ENCODE measurements at places on chromosomes 3 and 15.

GRCh38 chr15:31887246-31887645 is 143.1 kb upstream of the CHRNA7 start:
- DNase-seq: no peak

GRCh38 chr15:89448825-89449224 is 47.6 kb downstream of the RHCG start:
- no peak for DNase-seq

GRCh38 chr3:114867835-114868503 is 279.1 kb downstream of the ZBTB20 start:
- DNase-seq: no peak

GRCh38 chr15:34043813-34044212 is 4.8 kb upstream of the AVEN start:
- no peak for DNase-seq

GRCh38 chr3:112126511-112126911 is 6.5 kb downstream of the GCSAM start:
- no peak for DNase-seq

DNA sequence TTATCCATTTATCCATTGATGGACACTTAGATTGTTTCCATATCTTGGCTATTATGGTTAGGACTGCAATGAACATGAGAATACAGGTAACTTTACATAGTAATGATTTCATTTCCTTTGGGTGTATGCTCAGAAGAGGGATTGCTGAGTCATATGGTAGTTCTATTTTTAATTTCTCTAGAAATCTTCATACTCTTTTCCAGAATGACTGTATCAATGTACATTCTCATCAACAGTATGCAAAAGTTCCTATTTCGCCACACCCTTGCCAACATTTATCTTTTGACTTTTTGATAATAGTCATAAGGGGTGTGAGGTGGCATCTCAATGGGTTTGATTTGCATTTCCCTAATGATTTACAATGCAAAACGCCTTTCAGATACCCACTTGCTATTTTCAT is 6.2 kb upstream of the NIPA1 start:
- no peak for DNase-seq

GRCh38 chr3:94012185-94012584 is 16.2 kb downstream of the STX19 start:
- no peak for DNase-seq

- DNase-seq: no peak
Observed at GRCh38 chr3:38004415-38005075, 14.0 kb downstream of the VILL start.

- no peak for DNase-seq
Observed at GRCh38 chr3:12960497-12960896, 112.7 kb downstream of the IQSEC1 start.

DNA sequence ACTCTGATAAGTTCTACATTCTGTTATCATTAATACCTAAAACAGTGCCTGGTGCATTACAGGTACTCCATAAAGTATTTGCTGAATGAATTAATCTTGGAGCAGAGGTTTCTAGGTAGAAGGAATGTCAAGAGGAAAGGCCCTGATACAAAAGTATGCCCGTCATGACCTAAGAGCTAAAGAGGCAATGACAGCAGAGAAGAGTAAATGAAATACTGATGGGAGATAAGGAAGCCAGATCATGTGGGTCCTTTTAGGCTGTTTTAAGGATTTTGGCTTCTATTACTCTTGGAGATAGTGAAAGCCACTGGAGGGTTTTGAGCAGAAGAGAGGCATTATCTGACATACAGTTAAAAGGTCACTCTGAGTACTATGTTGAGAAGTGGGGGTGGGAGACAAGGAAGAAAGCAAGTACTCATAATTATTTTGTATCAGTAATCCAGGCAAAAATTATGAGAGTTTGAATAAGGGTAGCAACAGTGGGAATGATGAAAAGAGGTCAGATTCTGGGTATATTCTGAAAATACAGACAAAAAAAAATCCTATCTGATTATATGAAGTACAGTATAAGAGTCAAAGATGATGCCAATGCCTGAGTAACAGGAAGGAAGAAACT is 48.3 kb downstream of the DENND4A start:
- no peak for DNase-seq

DNA sequence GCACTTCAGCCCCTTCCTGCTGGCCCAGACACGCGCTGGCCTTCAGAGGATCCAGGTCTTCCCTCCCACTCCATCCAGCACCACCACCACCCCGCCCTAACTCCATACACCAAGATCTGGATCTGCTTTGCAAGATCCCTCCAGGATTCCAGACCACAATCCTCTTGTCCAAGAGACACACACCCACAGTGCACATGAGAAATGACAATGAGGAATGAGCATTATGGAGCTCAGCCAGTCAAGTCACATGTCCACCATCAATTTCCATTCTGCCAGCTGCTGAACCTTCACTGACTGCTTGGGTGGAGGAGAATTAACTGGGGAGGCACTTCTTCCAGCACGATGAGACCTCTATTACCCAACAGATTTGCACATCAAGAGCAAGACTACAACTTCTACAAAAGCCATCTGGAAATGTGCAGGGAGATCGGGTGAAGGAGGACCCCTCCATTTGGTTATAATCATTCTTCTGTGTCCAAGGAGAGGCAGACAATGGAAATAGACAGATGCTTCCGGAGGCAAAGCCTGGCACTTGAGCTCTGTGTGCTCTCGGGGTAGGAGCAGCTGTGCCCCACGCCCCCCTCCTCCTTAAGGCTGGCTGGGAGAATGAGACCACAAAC is 12.3 kb upstream of the SPATA12 start:
- no peak for DNase-seq

DNA sequence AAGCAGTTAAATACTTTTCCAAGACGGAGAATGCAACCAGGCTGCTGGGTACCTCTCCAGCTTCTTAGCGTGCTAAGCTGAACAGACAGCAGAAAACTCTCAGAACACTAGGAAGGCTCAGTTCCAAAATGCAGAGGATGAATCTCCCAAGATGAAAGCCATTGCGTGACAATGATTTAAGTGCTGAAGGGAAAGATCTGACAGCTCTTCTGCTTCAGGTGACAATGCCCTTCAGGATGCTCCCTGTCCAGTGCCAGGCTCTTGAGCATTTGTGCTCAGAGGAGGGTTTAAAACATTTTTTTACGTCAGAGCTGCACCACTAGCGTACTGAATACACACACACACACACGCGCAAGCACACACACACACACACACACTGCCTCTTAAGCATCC is 26.3 kb downstream of the ARHGEF3 start:
- DNase-seq: no peak

DNA sequence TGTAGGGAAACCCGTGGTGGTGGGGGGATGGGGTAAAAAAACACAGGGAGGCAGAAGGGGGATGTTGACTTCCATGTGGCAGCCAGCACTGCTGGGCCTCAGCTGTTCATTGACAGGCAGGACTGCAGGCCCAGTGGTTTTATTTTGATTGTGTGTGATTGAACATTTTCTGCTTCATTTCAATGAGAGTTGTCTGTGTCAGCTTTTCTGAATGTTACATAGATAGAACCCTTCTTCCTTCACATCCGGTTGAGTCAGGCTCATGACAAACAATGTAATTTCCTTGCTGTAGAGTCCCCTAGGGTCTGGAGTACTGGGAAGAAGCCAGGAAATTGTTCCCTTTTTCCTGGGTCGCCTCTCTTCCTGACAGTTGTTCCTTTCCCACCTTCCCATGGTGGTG is 8.2 kb upstream of the RPP25 start:
- DNase-seq: no peak

DNA sequence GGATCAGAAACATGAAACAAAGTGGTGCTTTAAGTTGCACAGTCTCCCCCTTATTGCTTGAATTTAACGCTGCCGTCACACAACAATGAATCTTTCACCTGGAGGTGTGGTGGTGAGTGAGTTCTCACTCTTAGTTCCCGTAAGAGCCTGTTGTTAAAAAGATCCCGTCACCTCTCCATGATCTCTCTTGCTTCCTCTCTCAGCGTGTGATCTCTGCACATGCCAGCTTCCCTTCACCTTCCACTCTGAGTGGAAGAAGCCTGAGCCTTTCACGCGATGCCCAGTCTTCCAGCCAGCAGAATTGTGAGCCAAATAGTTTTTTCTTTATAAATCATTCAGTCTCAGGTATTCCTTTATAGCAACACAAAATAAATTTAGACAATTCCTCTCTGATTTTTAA is 136.7 kb upstream of the CHL1 start:
- no peak for DNase-seq

- DNase-seq: peak; percentile 29
Observed at GRCh38 chr15:76185716-76186115, 125.6 kb downstream of the ETFA start.

- DNase-seq: no peak
Observed at GRCh38 chr3:73674280-73674679, 49.5 kb upstream of the PDZRN3 start.

GRCh38 chr15:67724691-67725375 is 100.5 kb upstream of the SKOR1 start:
- no peak for DNase-seq

GRCh38 chr3:48931944-48932580 is 13.4 kb downstream of the ARIH2 start:
- DNase-seq: no peak

DNA sequence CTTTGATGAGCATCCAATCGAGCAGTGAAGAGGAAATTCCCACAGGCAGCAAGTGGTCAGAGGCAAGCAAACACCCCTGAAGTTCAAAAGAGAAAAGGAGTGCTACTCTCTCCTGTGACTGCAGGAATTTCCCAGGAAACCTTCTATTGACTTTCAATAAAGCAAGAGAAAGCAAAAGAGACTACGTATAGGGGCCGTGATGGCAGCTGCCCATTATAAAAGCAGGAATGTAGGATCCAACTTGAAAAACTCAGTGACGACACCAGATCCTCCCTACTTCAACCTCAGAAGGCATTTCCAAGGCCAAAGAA is 53.1 kb upstream of the IP6K2 start:
- DNase-seq: no peak

- DNase-seq: no peak
Observed at GRCh38 chr3:105915524-105915923, 46.7 kb upstream of the CBLB start.

- no peak for DNase-seq
Observed at GRCh38 chr15:94673801-94674200, 442.4 kb downstream of the MCTP2 start.

- no peak for DNase-seq
Observed at GRCh38 chr3:13108861-13109260, 35.6 kb upstream of the IQSEC1 start.

GRCh38 chr3:16604887-16605602 is at the start of gene DAZL:
TSS of gene DAZL (minus strand) at chr3:16605423. CDS start at chr3:16605205, 218 bp downstream.
- no peak for DNase-seq

DNA sequence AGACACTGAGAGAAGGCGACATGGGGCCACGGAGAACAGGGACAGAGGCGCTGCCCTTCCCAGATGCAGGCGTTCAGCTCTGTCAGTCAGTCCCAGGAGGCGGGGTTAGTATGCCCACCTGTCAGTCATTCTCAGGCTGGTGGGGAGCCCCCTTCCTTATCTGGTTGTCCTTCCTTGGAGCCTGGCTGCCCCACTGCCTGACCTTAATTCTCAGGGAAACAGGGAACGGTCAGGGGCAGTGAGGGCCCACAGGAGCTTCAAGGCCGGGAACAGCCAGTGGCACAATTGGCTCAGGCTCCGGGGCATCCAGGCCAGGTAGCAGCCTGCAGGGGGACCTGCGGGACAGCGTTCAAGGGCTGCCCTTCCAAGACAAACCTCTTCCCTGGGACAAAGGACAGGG is 133.2 kb downstream of the CHSY1 start:
- no peak for DNase-seq

DNA sequence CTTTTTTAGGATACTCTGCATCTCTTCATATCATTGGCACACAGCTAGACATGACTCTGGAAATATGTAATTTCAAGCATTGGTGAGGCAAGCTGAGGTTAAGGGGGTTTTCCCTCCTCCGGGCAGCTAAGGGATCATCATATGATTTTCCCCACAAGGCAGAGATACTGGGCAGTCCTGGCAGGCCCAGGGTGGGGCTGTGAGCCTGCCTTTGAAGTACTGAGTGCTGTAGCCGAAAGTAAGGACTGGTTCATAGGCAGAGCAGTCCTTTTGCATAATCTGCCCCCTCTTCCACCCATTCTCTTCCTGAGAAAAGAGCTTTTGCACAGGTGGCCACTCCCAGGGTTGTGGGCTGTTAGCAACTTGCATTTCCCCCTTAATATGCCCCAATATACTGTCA is 168.8 kb upstream of the MANF start:
- DNase-seq: no peak

DNA sequence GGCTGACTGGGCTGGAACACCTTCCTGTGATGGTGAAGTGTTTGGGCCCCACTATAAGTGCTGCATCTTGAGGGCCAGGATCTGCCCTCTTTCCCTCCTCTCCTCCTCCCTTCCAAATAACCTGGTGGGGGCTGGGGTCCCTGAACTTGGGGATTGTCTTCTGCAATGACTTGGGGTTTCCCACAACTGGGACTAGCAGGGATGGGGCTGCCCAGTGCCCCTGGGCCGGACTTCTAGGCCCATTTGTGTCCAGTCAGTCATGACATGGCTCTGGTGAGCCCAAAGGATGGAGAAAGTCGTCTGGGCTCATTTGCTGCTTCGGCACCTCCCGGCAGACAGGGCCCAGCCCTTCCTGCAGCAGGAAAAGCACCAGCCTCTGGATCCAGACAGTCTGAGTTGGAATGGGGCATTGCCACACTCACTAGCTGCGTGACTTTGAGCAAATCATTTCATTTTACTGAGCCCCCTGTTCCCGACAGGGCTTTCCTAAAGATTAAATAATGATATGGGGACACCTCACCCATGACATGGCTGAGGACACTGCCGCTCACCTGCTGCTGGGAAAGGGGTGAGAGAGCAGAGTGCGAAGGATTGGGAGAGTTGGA is 113.2 kb downstream of the DNAJB8 start:
- no peak for DNase-seq

- no peak for DNase-seq
Observed at GRCh38 chr15:41847981-41848380, 9.3 kb downstream of the PLA2G4B start.

GRCh38 chr15:70348226-70348543 is 250.5 kb upstream of the TLE3 start:
- no peak for DNase-seq

GRCh38 chr3:45644063-45644790 is 45.0 kb upstream of the SACM1L start:
- DNase-seq: no peak

- no peak for DNase-seq
Observed at GRCh38 chr15:92672102-92672501, 16.5 kb upstream of the FAM174B start.

GRCh38 chr15:39235084-39235795 is 345.6 kb upstream of the THBS1 start:
- no peak for DNase-seq

GRCh38 chr15:38324939-38325647 is 72.5 kb downstream of the SPRED1 start:
- DNase-seq: no peak

- no peak for DNase-seq
Observed at GRCh38 chr15:78617076-78617475, 3.7 kb downstream of the CHRNA3 start.

GRCh38 chr15:47965297-47965696 is 155.5 kb upstream of the SLC24A5 start:
- no peak for DNase-seq

- DNase-seq: no peak
Observed at GRCh38 chr3:159346271-159346903, 544.5 kb downstream of the MFSD1 start.

- no peak for DNase-seq
Observed at GRCh38 chr15:36777926-36778325, 198.5 kb downstream of the CDIN1 start.
